Ureter (tissue), 1 donor: ENCODE measurements at places on chromosomes 12 and 14. TPM values are rescaled to one million over a fixed set of nuclear protein-coding genes. Genes with fewer than 3 reads are reported as not detected.

SPIC gene
- not detected for total RNA-seq

C12orf56 gene
- total RNA-seq, result not detected

GLS2 gene
- 4.5 TPM for total RNA-seq

FOXG1 gene
- total RNA-seq, result not detected

DBX2 gene
- total RNA-seq, result 0.73 TPM

RPGRIP1 gene
- 0.49 TPM for total RNA-seq

SAMD4A gene
- total RNA-seq, result 56.6 TPM

GLT1D1 gene
- 0.94 TPM for total RNA-seq

PIWIL1 gene
- not detected for total RNA-seq

ENTPD5 gene
- total RNA-seq, result 55.4 TPM

POU6F1 gene
- total RNA-seq, result 19.8 TPM

DTX1 gene
- 1.1 TPM for total RNA-seq

IFNG-AS1 gene
- total RNA-seq, result 0.49 TPM

ABHD12B gene
- total RNA-seq, result not detected

REM2 gene
- 0.18 TPM for total RNA-seq

RAD51B gene
- 36.6 TPM for total RNA-seq

ADCY6 gene
- 98.0 TPM for total RNA-seq

AQP2 gene
- 0.70 TPM for total RNA-seq

SLC10A1 gene
- 0.23 TPM for total RNA-seq

KRT3 gene
- total RNA-seq, result not detected

SMIM10L1 gene
- 7.7 TPM for total RNA-seq

FGD4 gene
- total RNA-seq, result 26.3 TPM

RGS6 gene
- total RNA-seq, result 1.1 TPM

GARIN6 gene
- not detected for total RNA-seq

EID3 gene
- 4.7 TPM for total RNA-seq

MGST1 gene
- 412 TPM for total RNA-seq

MANSC1 gene
- 38.9 TPM for total RNA-seq

FAIM2 gene
- 6.2 TPM for total RNA-seq

NELL2 gene
- 8.1 TPM for total RNA-seq

PUS7L gene
- total RNA-seq, result 26.0 TPM

NPFF gene
- total RNA-seq, result not detected

CIDEB gene
- total RNA-seq, result 11.1 TPM

CLEC2D gene
- 32.6 TPM for total RNA-seq

MYF5 gene
- not detected for total RNA-seq

CLEC9A gene
- 0.57 TPM for total RNA-seq

DIO2 gene
- total RNA-seq, result 4.8 TPM

SSPN gene
- 38.5 TPM for total RNA-seq

PHC1 gene
- 44.9 TPM for total RNA-seq

TIGAR gene
- total RNA-seq, result 14.3 TPM

PRB2 gene
- not detected for total RNA-seq

VRTN gene
- total RNA-seq, result not detected

IGF1 gene
- total RNA-seq, result 9.2 TPM

LMO3 gene
- 12.9 TPM for total RNA-seq

OR4E2 gene
- total RNA-seq, result not detected

PRH2 gene
- not detected for total RNA-seq

COL2A1 gene
- total RNA-seq, result not detected

AKAP6 gene
- total RNA-seq, result 16.5 TPM

ALG10 gene
- total RNA-seq, result 9.6 TPM

SSTR1 gene
- 2.9 TPM for total RNA-seq

PLEKHG7 gene
- total RNA-seq, result 4.2 TPM

SLC6A15 gene
- 0.31 TPM for total RNA-seq

PLD4 gene
- 2.6 TPM for total RNA-seq

NFATC4 gene
- 67.2 TPM for total RNA-seq
